ENCODE measurements at places on chromosomes 2 and 18.

- no peak for DNase-seq
Observed at GRCh38 chr2:154794406-154794805, 95.9 kb downstream of the KCNJ3 start.

GRCh38 chr18:26383454-26384270 is 157.4 kb downstream of the TAF4B start:
- DNase-seq, result no peak

DNA sequence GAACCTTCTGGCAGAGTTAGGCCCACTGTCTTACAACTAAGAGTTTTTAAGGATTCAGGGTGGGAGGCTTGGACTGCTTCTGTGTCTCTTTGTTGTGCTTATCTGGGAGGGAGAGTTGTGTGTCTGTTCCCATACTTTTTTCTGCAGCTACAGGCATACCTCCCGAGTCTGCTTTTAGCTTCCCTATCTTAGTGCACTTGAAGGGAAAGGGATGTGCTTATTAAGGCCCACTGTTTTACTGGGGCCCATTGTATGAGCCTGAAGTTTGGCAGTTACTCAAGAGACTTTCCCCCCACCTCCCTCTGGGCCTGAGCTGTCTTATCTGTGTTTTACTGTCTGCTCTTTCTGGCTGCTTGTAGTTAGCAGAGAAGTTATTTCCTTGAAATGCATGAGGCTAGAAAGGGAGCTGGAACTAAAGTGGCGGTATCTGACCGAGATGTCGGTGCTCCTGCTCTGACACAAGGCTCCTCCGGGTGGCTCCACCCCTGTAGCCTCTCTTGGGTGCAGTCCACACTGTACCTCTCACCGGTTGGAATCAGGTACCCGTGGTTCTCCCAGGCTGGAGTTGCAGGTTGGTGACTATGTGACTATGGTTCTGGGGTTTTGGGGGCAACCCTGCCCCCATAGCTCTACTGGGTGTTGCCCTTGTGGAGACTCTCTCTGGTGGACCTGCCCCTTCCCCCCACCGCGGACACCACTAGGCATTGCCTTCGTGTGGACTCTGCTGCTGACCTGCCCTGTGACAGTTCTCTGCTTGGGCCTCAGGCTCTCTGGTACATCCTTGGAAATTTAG is 12.9 kb downstream of the UBR3 start:
- no peak for DNase-seq

GRCh38 chr2:85438201-85439024 is 19.9 kb downstream of the SH2D6 start:
- DNase-seq, result no peak

DNA sequence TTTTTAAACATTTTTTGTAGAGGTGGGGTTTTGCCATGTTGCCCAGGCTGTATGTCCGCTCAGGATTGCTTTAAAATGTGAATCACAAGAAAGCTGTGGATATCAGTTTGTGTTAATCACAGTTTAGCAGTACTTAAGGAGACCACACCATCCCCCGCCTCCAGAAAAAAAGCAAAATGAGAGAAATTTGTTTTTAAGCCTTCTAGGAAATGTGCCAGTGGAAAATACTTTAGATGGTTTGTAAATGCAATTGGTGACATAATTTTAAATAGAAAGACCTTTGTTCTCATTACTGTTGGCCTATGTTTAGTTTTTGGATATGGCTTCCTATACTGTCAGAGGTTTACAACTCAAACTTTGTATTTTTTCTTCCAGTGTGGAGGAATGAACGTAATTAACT is 27.0 kb downstream of the GCA start:
- no peak for DNase-seq

GRCh38 chr2:95052804-95053479 is 27.4 kb downstream of the MAL start:
- DNase-seq, result no peak

GRCh38 chr2:66443186-66443978 is 8.5 kb downstream of the MEIS1 start:
- DNase-seq, result no peak

GRCh38 chr18:59663096-59663495 is 34.1 kb downstream of the CCBE1 start:
- DNase-seq, result no peak

GRCh38 chr18:46372670-46373069 is 268.5 kb downstream of the HAUS1 start:
- no peak for DNase-seq

- DNase-seq, result no peak
Observed at GRCh38 chr2:11822746-11823451, 76.5 kb downstream of the LPIN1 start.

- no peak for DNase-seq
Observed at GRCh38 chr2:74514368-74515270, at the start of gene TLX2. Gene TLX2, plus strand, starts transcription at chr2:74514450. Its CDS starts 357 bp downstream, at chr2:74514807.

DNA sequence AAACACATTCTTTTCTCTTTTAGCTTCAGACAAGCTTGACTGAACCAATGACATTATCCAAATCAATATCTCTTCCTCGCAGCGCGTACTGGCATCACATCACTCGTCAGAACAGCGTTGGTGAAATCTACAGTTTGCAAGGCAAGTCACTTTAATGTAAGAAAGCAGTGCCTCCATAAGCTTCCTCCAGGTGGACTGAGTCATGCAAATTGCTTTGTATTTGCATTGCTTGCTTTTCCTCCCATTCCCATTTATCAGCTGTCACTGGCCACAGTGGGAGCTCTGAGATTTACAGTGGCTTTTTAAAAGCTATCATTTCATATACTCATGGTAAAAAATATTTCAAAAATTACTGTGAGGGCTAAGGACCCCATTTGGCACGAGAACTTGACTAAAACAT is 189.9 kb downstream of the CD226 start:
- DNase-seq, result no peak

- no peak for DNase-seq
Observed at GRCh38 chr2:53247956-53248735, 519.5 kb upstream of the CHAC2 start.

- DNase-seq, result no peak
Observed at GRCh38 chr2:119441376-119442225, 9.9 kb downstream of the TMEM37 start.

DNA sequence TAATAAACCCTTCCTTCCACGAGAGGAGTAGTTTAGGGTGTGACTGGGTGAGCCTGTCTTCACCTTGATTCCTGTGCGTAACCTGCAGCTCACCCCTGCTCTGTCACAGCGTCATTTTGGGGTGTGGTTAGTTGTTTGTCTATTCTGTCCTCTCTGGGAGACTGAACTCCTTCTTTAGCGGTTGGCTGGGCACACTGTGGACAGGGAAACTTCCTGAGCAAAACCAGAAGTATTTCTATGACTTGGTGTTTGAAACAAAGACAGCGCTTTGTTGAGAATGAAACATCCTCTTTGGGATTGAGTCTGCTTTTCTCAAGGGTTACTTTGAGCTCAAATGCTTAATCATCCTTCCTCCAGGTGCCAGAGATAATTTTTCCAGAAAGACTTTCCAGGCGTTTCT is 270.7 kb downstream of the HRH4 start:
- no peak for DNase-seq

GRCh38 chr2:236671896-236672562 is 102.4 kb downstream of the ACKR3 start:
- no peak for DNase-seq

- no peak for DNase-seq
Observed at GRCh38 chr18:45771587-45772480, 47.9 kb downstream of the SLC14A1 start.

DNA sequence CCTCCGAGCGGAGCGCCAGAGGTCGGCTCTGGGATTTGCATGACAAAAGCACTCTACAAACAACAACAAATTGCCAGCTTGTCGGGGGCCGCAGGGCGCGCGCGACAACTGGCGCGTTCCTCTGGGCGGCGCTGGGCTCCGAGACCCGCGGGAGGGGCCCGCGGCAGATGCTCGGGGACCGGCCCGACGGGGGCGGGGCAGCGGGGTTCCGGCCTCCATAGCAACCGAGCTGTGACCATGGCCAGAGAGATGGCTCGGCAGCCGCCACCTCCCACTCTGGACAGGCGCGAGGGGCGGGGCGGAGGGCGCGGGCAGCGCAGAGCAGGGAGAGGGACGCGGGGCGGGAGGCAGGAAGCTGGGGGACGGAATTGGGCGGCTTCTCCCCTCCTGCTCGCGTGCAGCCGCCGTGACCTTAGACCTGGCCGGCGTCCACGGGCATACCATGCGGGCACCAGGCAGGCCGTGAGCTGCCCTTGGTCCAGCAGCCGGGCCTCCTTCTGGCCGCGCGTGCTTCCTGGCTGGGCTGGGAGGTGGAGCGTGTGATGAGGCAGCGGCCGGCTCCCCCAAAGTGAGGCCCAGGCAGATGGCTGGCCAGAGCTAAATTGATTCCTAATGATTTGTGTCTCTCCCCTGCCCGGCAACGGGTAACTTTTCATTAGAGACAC is 171.5 kb downstream of the CELF4 start:
- DNase-seq, result no peak

DNA sequence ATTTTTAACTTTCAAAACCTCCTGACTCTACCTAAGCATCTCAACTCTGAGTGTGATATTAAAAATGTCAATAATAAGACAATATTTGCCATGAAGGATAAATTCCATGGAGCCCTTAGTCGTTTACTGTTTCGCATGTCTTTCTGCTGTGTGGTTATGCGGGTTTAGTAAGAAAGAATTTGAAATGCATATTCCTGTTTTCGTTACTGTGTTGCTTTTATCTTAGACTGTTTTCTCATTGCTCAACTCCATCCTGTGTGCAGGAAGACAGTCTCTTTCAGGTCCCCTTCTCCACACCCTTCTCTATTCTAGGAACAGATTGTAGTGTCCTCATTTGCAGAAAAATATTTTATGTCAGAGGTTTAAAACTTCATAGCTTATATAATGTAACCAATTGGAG is 82.5 kb upstream of the MAP3K20 start:
- no peak for DNase-seq

DNA sequence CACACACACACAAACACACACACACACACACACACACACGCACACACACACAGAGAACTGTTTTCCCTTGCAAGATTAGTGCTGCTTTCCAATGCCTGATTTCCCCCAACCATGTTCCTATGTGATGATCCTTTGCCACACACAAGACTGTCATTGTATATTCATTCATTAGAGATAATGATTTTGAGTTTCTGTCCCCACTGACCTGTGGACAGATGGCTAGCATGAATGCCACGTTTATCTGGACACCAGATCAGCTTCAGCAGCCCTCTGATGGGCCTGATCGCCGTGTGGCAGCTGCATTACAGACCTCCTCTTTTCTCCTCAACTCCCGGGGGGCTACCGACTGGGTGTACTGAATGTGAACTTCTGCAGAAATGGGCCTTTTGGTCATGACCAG is 353.0 kb downstream of the MYCN start:
- no peak for DNase-seq

DNA sequence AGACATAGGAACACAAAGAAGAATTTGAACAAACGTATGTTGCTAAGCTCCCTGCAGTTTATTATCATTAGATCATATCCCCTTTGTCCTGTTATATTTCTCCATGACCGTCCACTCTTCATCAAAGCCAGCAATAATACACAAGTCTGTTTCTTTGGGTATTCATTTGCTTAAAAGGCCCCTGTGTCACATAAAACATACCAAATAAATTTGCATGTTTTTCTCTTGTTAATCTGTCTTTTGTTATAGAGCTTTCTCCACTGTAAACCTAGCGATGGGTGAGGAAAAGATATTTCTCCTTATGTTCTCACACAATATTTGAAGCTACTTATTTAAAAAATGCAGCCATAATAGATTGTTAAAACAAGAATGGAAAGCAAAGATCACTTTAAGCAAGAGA is 42.9 kb upstream of the REL start:
- no peak for DNase-seq

GRCh38 chr2:85156619-85157018 is 23.4 kb downstream of the TCF7L1 start:
- no peak for DNase-seq
